Fibroblast of lung (primary cell): ENCODE measurements at places on chromosomes 16 and 17. TPM values are rescaled to one million over a fixed set of nuclear protein-coding genes. Genes with fewer than 3 reads are reported as not detected.

DNA sequence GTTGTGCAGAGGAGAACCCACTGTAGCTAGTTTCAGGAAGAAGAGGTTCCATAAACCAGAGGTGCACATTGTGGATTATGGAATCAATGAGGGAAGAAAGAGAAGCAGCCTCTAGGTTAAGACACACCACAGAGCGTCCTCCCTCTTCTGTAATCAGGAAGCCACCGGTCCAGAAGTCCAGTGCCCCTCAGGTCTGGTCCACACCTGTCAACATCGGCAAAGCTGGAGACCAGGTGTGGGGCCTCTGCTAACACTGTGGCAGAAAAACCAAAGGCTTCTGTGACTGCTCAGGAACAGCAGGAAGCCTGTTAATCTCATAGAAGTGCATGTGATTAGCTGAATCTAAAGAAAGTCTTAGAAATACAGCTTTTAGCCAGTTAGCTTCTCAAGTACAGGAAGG, 23.3 kb downstream of the LIMD2 start:
- no peak overlapping the region for H3K4me3 ChIP-seq
- no peaks in the 10 kb centered on the region for H3K27me3 ChIP-seq
- no peak for DNase-seq
- no peak overlapping the region for H3K27ac ChIP-seq

DNA sequence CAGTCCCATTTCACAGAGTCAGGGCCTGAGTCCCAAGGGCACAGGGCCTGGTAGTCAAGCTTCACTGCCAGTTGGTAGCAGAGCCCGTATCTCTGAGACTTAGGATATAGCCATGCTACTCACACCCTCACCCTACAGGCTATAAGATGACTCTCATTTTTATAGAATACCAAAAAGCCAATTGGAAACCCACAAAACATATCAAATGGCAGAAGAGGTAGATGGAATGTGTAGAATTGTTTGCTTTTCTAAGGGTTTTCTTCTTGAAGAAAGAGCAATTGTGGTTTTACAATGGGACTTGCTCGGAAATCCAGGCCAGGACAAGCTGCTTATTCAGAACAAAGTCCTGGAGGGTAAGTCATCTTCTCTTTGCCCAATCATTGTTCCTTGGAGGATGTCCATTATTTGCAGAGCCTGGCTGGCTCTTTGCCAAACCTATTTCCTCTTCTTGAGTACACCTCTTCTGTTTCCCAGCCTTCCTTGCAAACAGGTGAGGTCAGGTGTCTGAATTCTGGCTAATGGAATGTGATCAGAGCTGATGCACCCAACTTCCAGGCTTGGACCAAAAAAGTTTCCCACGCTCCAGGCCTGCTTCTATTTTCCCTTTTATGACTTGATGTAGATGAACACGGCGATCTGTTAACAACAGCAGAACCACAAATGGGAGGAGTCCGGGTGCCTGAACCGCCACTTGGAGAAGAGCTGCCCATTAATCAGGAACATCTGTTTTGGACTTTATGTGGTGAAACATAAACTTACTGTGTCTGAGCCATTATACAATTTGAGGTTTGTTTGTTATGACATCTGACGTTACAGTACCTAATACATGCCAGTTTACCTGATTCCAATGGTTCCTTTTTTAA, 16.9 kb upstream of the CCL22 start:
- no peaks in the 10 kb centered on the region for H3K36me3 ChIP-seq
- no peak overlapping the region for H3K4me3 ChIP-seq
- peaks cover 6% of the 10 kb centered on the region for H3K27me3 ChIP-seq
- H3K27ac ChIP-seq, result no peak overlapping the region
- DNase-seq, result peak; percentile 76

GRCh38 chr17:28357901-28358197, 522 bp upstream of the POLDIP2 start:
- no peaks in the 10 kb centered on the region for H3K27me3 ChIP-seq
- peak overlapping the region; percentile 87 for H3K27ac ChIP-seq
- H3K4me3 ChIP-seq, result peak overlapping the region; percentile 99
- no peak for DNase-seq
- peaks cover 17% of the 10 kb centered on the region for H3K36me3 ChIP-seq
- peaks cover 15% of the 10 kb centered on the region for H3K4me1 ChIP-seq

- H3K36me3 ChIP-seq, result no peaks in the 10 kb centered on the region
- H3K27ac ChIP-seq, result no peak overlapping the region
- H3K27me3 ChIP-seq, result peaks cover 5% of the 10 kb centered on the region
These were observed 46.4 kb upstream of the KLHDC4 start for GRCh38 chr16:87812200-87812656.

- peaks cover 44% of the 10 kb centered on the region for H3K27me3 ChIP-seq
- H3K27ac ChIP-seq, result no peak overlapping the region
- H3K36me3 ChIP-seq, result no peaks in the 10 kb centered on the region
- no peaks in the 10 kb centered on the region for H3K4me1 ChIP-seq
- no peak for DNase-seq
These were observed 2.8 kb downstream of the FA2H start for GRCh38 chr16:74771656-74772315.

GRCh38 chr17:18247613-18248001, 10.9 kb downstream of the FLII start:
- H3K4me3 ChIP-seq, result no peak overlapping the region
- no peak for DNase-seq
- H3K36me3 ChIP-seq, result peaks cover 61% of the 10 kb centered on the region
- H3K27me3 ChIP-seq, result no peaks in the 10 kb centered on the region
- no peaks in the 10 kb centered on the region for H3K4me1 ChIP-seq

The CRISPLD2 gene
- 34.9 and 37.0 TPM in 2 replicates for total RNA-seq

DNA sequence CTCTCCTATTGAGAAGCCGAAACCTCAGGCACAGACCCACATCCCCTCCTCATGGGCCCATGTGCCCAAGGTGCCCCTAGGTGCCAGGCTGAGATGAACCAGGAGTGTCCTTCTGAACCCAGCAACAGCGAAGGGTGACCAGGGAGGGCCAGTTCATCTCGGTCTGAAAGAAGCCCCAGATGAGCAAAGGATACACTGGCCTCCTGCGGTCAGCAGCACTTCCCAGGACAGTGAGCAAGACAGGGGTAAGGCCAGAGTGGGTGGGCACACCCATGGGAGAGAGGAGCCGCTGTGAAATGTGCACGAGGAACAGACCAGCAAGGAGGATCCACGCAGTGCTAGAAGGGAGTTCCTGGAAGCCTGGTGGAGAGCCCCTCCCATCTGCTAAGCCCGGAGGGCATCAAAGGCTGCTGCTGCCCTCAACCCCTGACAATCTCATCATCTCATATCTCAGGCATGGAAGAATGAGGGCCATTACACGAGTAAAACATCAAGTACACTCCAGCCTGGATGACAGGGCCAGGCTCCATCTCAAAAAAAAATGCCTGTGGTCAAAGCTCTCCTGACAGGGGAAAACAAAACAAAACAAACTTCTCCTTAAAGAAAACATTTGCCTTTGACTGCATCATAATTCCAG, 3.3 kb upstream of the HBZ start:
- no peaks in the 10 kb centered on the region for H3K4me1 ChIP-seq
- DNase-seq, result peak; percentile 45
- H3K27ac ChIP-seq, result no peak overlapping the region
- H3K36me3 ChIP-seq, result no peaks in the 10 kb centered on the region

- no peak overlapping the region for H3K27ac ChIP-seq
- H3K36me3 ChIP-seq, result peaks cover 35% of the 10 kb centered on the region
- no peak for DNase-seq
These were observed 2.6 kb upstream of the EXOSC6 start for GRCh38 chr16:70254180-70254964.

The ERAL1 gene
- 20.8 and 25.4 TPM in 2 replicates for total RNA-seq

The NLRC3 gene
- total RNA-seq, result under 0.01 and 0.17 TPM in 2 replicates

The CPHXL2 gene
- not detected in 2 replicates for total RNA-seq

The ASIC2 gene
- total RNA-seq, result 0.50 and 0.51 TPM in 2 replicates

DNA sequence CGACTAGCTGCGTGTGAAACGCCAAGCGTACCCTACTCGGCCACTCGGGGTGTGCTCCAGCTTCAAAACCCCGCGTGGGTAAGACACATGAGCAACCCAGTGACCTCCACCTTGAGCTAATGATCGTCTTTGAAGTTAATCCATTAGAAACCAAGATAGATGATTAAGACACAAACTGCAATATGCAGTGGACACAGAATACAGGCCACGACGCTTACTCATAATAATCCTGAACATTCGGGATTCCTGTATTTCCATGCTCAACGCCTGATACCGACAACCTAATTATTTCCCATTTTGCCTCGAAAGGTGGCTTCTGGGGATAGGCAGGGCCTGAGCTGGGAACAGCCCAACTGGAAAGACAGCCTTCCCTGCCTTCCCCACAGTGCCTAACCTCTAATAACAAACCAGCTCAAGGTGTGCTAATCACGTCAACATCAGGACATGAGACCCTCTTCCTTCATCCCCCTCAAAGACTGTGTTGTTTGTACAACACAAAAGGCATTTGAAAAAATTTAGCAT, 504 bp upstream of the COPRS start:
- peaks cover 11% of the 10 kb centered on the region for H3K4me1 ChIP-seq
- H3K36me3 ChIP-seq, result peaks cover 5% of the 10 kb centered on the region
- DNase-seq, result no peak
- H3K27me3 ChIP-seq, result no peaks in the 10 kb centered on the region
- H3K4me3 ChIP-seq, result peak overlapping the region; percentile 51
- no peak overlapping the region for H3K27ac ChIP-seq

- no peaks in the 10 kb centered on the region for H3K27me3 ChIP-seq
- H3K36me3 ChIP-seq, result no peaks in the 10 kb centered on the region
- no peak overlapping the region for H3K27ac ChIP-seq
- DNase-seq, result peak; percentile 55
- H3K4me1 ChIP-seq, result peaks cover 7% of the 10 kb centered on the region
These were observed 4.1 kb upstream of the CDH15 start for GRCh38 chr16:89167425-89167941.

The GAS2L2 gene
- total RNA-seq, result not detected in 2 replicates

DNA sequence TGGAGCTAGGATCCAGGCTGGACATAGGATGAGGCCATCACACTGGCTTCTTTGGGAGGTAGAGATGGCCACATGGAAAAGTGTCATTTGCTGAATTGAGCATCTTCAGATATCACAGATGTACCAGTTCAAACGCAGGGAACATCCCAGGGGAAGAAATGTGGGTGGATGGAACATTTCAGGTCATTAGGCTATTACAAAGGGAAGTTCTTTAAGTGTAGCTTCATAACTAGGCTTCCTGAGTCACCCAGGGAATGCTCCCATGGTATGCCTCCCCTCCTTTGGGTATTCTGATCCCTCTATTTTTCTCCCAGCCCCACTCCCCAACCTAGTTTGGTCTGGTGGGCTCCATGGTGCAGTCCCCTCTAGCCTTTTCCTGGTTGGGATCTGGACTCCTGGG, 69.8 kb upstream of the IRX3 start:
- H3K36me3 ChIP-seq, result no peaks in the 10 kb centered on the region
- no peak overlapping the region for H3K4me3 ChIP-seq
- no peak for DNase-seq
- no peaks in the 10 kb centered on the region for H3K4me1 ChIP-seq
- H3K27me3 ChIP-seq, result no peaks in the 10 kb centered on the region

GRCh38 chr17:57518587-57519581, 226.2 kb downstream of the CCDC182 start:
- DNase-seq, result peak; percentile 27
- H3K27ac ChIP-seq, result no peak overlapping the region
- no peaks in the 10 kb centered on the region for H3K4me1 ChIP-seq

GRCh38 chr16:50444526-50444925, 75.7 kb upstream of the BRD7 start:
- no peak overlapping the region for H3K4me3 ChIP-seq
- no peaks in the 10 kb centered on the region for H3K4me1 ChIP-seq
- H3K36me3 ChIP-seq, result no peaks in the 10 kb centered on the region
- peaks cover 4% of the 10 kb centered on the region for H3K27me3 ChIP-seq

- H3K27ac ChIP-seq, result no peak overlapping the region
- no peak overlapping the region for H3K4me3 ChIP-seq
- DNase-seq, result no peak
- H3K36me3 ChIP-seq, result no peaks in the 10 kb centered on the region
- no peaks in the 10 kb centered on the region for H3K4me1 ChIP-seq
These were observed 171.1 kb upstream of the TOX3 start for GRCh38 chr16:52718046-52718445.

GRCh38 chr17:35189291-35189690, 4.9 kb downstream of the SLC35G3 start:
- no peak overlapping the region for H3K27ac ChIP-seq
- peaks cover under 1% of the 10 kb centered on the region for H3K27me3 ChIP-seq
- no peak overlapping the region for H3K4me3 ChIP-seq
- no peaks in the 10 kb centered on the region for H3K36me3 ChIP-seq

The ADPRM gene
- 17.0 and 25.4 TPM in 2 replicates for total RNA-seq

DNA sequence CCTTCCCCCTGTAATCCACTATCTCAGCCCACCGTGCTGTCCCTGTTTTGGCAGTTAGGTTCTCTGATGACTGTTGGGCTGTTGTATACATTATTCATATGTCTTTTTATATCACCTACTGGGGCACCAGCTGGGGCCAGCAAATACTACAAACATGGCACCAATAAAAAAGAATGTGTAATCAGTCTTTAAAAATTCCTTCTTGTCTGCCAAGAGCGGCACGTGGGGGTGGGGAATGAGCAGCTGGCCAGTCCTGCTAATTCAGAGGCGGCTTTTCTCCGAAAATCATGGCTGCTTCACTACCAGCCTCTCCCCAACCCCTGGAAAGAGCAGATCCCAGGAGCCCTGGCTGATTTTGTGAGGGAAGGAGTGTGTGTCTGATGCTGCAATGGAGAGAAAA, 77.7 kb upstream of the EEF2KMT start:
- H3K4me3 ChIP-seq, result no peak overlapping the region
- no peaks in the 10 kb centered on the region for H3K27me3 ChIP-seq
- H3K4me1 ChIP-seq, result no peaks in the 10 kb centered on the region
- H3K36me3 ChIP-seq, result no peaks in the 10 kb centered on the region
- no peak for DNase-seq
- no peak overlapping the region for H3K27ac ChIP-seq

The SLC6A2 gene
- total RNA-seq, result not detected in 2 replicates

The SGF29 gene
- total RNA-seq, result 6.9 and 12.8 TPM in 2 replicates
